ENCODE measurements at places on chromosomes 6 and 20.

DNA sequence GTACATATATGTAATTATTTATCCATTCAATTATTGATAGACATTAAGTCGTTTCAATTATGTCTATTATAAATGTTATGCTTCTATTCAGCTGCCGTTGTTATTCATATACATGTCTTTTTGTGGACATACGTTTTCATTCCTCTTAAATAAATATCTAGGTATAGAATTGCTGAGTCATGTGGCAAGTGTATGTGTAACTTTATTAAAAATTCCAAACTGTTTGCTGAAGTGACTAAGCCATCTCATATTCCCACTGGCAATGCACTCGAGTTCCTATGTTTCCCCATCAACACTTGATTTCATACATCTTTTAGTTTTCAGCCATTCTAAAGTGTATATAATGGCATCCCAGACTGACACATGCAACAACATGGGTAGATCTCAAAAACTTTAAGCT, 739.7 kb upstream of the POU3F2 start:
- DNase-seq, result no peak

GRCh38 chr20:43904827-43905177, 9.8 kb upstream of the TOX2 start:
- DNase-seq, result no peak

- peak; percentile 62 for DNase-seq
These were observed 50.1 kb upstream of the SLC32A1 start for GRCh38 chr20:38674092-38674764.

DNA sequence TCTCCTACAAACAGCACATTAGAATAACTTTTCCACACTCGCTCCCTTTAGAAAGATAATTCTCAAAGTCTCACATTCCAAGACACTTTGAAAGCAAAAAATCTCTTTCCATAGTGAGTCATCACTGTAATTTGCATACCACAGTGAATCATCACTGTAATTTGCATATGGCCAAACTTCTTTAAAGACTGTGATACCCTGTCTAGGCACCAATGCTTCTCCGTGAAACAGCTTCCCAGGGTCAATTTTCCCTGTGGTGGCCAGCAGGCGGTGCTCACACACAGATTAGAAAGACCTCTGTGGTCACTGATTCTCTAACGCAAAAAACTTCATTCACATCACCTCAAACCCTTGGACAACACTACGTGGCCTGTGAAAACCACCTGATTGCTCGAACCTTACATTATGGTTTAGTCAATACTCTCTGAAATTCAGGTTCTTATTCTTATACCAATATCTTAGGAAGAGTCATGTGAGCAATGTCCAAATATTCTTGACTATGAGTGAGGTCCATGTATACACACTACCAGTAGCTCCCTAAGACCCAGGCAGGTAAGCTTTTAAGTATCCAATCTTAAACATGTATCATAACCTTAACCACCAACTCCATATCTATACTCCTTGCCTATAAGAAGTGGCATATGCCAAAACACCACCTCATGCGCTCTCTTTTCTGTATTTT, 78.5 kb upstream of the PHACTR1 start:
- peak; percentile 59 for DNase-seq

DNA sequence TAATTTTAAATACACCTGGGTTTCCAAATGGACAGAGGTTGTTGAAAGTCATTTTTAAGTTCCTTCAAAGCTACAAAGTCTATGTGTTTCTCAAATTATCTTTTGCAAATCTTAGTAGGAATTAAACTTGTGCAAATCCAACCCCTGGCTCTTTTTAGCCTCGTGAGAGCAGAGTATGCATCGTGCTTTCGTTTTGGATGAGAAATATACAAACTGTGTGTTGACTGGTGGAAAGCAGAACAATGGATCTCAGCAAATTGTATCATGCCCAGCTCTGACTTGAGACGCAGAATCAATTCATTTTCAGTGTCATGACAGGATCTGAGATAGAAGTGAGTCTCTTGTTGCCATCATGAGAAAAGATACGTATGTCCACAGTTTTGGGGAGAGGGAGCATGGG, 542.4 kb upstream of the FLRT3 start:
- DNase-seq, result no peak

- peak; percentile 40 for DNase-seq
These were observed 207.1 kb upstream of the PRSS16 start for GRCh38 chr6:27040244-27041042.

- DNase-seq, result no peak
These were observed 60.8 kb downstream of the CD24 start for GRCh38 chr6:106913676-106914280.

DNA sequence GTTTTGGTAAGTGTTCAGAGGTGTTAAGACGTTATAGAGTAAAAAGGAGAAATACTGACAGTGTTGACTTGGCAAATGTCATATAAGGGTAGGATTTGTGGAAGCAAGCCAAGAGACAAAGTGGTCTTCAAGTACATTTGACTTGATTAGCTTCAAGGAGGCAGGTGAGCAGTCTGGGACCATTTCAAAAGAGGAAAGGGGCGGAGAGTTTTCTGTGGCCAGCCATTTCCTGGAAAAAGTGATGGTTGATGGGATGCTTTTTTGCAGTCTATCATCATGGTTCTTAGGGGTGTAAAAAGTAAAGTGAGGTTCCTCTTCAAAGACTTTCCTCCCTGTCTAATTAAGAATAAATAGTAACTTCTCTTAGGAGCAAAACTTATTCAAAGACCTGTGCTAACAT, 28.7 kb downstream of the FKBP1A start:
- no peak for DNase-seq

- peak; percentile 62 for DNase-seq
These were observed 32.1 kb downstream of the BFSP1 start for GRCh38 chr20:17499041-17499440.

- no peak for DNase-seq
These were observed 2.4 kb upstream of the DEFB114 start for GRCh38 chr6:49966334-49966733.

- DNase-seq, result no peak
These were observed 106.3 kb downstream of the STXBP5 start for GRCh38 chr6:147310521-147310920.

DNA sequence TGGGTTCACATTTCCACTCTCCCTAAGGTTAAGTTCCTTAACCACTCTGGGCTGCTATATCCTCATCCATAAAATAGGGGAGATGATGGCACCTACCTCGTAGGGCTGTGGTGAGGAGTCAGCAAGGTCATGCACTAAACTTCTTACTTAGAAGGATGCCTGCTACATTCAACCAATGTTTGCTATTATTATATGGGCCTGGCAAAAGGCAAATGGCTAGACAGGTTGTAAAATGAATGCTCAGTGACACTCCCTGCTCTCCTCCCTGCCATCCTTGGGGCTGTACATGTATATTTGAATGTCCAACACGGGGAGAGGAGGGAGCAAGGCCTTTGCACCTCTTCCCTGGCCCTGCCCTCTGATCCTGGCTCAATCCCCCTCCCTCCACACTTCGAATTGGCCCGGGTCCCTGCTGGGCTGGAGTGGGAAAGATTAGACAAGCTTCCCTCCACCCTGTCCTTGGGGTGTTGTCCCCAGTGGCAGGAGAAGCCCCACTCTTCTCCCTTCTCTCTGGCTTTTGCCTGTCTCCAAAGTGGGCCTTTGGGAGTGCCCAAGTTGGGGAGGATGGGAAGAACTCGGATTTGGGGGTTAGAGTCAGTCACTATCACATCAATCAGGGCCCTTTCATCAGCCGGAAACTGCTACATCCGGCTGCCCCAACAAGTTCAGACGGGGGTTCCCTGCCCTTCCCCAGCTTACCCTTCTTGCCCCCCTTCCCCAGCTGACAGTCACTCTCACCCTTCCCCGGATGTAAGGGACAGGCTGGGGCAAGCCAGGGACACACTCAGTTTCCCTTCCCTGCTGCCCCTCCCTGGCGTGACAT, 36.3 kb upstream of the VEGFA start:
- no peak for DNase-seq

DNA sequence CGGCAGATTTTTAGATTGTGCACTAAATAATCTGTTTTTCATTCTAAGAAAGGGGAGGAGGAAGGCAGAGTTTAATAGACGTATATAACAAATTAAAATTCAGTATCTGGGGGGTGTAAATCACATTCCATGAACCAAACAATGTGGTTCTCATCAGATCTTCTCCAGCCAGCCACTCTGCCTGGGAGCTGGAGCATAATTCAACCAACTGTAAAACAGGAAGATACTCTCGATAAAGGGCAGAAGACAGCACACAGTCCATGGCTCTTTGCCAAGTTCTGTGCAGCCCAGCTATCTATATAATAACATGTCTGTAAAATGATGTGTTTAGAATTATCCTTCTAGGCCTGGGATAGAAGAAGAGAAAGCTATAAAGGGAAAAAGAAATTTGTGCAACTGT, 289.9 kb upstream of the ZFP64 start:
- DNase-seq, result peak; percentile 47

DNA sequence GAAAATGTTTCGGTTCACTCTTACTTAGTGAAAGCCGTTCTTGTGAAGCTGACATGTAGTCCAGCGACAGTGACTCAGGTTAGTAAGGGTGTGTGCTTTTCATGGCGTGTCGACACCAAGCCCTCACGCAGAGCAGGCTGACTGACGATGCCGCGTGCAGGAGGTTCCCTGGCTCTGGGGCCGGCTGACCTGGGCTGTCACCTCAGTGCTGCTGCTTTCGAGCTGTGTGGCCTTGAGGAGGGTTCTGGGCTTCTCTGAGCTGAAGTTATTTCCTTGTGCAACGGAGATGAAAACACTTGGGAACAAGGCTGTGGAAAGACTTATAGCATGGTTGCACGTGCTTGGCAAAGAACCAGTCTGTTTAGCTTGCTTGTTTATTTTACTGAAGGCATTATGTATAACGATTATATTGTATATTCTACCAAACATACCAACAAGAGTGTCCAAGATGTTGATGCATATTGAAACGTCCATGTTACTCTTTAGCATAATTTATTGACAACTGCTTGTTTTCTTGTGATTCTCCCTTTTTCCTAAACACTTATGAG, 59.2 kb downstream of the PHACTR3 start:
- no peak for DNase-seq

DNA sequence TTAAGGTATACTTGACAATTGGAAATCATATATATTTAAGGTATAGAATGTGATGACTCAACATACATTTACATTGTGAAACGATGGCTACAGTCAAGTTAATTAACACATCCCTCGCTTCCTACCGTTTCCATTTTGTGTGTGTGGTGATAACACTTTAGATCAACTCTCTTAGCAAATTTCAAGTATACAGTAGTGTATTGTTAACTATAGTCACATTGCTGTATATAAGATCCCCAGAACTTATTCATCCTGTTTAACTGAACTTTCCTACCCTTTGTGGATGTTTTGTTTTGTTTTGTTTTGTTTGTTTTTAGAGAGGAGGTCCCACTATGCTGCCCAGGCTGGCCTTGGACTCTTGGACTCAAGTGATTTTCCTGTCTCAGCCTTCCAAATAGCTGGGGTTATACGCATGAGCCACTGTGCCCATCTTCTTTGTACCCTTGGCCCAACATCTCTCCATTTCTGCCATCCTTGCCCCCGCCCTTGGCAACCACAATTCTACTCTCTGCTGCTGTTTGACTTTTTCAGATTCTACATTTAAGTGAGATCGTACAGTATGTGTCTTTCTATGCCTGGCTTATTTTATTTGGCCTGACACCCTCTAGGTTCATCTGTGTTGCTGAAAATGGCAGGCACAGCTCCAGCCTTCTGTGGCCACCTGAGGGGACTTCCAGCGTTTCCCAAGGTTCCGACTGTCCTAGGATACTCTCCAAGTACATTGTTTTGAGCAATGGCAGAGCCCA, 90.5 kb upstream of the SNX9 start:
- no peak for DNase-seq

DNA sequence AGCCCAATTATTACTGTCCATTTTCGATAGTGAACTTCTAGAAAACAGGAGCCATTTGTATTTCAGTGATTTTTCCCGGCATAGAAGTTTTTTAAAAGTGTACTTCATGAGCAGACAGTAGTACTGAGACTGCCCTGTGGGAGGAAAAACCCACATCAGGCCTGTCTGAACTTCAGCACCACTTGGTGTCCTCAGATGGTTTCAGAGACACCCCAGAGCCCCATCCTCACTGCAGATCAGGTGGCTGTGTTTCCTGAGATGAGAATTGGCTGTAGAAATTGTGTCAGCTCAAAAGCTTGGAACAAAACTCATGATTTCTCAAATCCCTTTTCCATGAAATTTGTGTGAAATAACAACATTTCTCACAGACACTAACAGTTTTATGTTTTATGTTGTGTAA, 110.0 kb upstream of the RIN2 start:
- DNase-seq, result no peak

- DNase-seq, result no peak
These were observed 94.8 kb upstream of the CNKSR3 start for GRCh38 chr6:154605178-154605881.

GRCh38 chr6:105994118-105994590, 92.0 kb upstream of the PRDM1 start:
- DNase-seq, result peak; percentile 35

GRCh38 chr6:127134136-127134535, 15.7 kb downstream of the RSPO3 start:
- no peak for DNase-seq

GRCh38 chr6:83885984-83886383, 26.5 kb downstream of the CYB5R4 start:
- no peak for DNase-seq

DNA sequence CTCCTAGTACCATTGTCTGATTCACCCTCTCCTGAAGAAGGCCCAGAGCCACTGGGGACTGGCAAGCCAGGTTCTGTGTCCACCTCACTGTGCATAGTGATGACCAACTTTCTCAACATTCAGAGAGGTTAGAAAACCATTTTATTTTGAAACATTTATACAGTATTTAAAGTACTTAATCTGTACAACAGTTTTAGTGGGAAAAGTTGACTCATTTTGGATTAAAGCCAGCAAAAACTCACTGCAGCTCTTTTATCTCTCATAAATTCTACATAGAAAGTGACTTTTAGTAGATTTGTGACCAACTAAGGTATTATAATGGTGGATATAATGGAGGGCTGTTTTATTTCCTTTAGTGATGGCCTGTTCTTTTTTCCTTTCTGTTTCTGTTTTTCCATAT, 9.7 kb downstream of the TULP4 start:
- peak; percentile 82 for DNase-seq

DNA sequence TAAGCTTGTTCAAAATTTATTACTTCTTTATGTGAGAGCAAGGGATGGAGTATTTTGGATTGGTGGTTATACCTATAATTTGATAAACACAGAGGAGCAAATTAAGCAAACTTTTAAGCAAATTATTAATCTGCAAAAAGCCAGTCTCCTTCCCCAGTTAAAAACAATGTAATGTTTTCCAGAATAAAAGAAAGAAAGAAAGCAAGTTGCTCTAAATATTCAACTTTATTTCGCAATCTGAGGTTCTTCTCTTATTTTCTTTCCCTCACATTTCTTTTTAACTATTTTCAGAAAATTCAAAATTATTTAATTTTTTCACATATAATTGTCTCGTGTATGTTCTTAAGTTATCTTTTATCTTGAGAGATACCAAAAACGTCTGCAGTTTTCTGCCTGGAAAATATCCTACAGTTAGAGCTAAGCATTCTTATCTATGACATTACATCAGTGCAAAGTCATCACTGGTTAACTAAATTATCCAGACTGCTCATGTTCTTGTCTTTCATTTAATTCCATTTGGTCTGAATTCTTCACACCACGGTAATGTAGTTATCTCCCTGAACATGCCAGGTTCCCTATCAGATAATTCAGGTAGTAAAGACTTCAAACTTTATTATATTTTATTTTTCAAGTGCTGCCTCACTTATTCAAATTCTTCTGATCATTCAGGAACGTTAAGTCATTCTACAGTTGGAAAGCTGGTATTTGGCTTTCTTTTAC, 3.3 kb upstream of the CNKSR3 start:
- no peak for DNase-seq

- peak; percentile 44 for DNase-seq
These were observed 60.6 kb downstream of the BTBD9 start for GRCh38 chr6:38579010-38579628.

GRCh38 chr6:97925504-97925903, 642.5 kb upstream of the MMS22L start:
- DNase-seq, result peak; percentile 3

GRCh38 chr6:6717953-6718352, 129.4 kb downstream of the LY86 start:
- peak; percentile 39 for DNase-seq

Data from choroid plexus epithelial cell (primary cell).